NCI-H1436 treated with DMSO at 0.1 percent for 48 hours (cell line): ENCODE measurements at places on chromosomes 12 and 14.

DNA sequence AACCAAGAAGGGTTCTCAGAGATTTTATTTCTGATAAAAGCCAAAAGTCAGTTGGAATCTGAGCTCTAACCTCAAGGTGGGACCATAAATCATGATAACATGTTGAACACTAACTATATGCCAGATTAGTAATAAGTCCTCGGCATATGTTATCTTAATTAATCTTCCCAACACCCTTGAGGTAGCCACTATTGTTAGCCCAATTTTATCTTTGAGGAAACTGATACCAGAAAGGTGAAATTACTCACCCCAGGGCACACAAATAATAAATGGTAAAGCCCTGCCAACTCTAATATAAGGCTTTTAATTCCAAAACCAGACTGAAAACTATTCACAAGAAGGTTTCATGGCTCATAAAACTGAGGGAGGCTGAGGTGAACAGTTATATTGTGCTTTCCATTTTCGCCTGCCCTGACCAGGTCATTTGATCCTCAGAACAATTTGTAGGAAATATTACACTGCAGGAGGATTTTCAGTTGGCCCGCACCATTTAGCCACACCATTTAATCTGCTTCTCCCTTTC, 16.1 kb upstream of the NUAK1 start:
- no peak for DNase-seq

DNA sequence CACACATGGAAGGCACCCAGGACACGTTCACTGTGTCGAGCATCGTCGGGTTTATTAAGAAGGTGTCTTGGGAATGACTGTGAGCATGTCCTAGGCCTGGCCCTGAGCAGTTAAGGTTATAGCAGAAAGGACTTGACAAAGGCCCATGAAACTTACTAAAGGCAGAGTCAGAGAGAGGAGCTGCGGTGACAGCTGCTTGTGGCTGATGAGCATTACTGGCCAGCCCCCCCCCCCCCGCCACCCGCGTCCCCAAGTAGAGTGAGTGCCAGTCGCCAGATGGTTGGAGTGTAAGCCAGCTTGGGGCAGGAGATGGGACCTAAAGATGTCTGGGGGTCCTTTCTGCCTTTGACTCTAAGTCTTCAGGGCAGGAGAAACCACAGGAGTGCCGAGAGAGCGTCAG, 169.9 kb downstream of the TSPAN9 start:
- no peak for DNase-seq

DNA sequence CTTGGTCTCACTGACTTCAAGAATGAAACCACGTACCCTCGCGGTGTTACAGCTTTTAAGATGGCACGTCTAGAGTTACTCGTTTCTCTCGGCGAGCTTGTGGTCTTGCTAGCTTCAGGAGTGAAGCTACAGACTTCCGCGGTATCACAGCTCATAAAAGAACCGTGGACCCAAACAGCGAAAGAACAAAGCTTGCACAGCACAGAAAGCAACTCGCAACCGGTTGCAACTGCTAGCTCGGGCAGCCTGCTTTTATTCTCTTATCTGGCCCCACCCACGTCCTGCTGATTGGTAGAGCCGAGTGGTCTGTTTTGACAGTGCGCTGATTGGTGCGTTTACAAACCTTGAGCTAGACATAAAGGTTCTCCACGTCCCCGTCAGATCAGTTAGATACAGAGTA, 4.2 kb upstream of the CLEC4C start:
- no peak for DNase-seq

- DNase-seq, result no peak
Observed at GRCh38 chr12:76074701-76075336, 9.7 kb downstream of the NAP1L1 start.

- no peak for DNase-seq
Observed at GRCh38 chr12:122097584-122097926, 19.0 kb downstream of the MLXIP start.

DNA sequence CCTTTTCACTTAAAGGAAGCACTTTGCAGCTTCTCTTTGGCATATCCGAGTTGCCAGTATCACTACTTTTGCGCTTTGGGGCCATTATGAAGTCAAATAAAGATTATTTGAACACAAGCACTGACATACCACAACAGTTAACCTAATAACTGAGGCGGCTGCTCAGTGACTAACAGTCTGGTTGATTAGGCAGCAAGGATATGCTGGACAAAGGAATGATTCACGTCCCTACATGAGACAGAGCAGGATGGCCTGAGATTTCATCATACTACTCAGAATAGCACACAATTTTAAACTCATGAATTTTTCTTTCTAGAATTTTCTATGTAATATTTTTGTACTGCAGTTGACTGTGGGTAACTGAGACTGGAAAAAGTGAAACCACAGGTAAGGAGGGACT, 56.9 kb upstream of the E2F7 start:
- DNase-seq, result no peak

DNA sequence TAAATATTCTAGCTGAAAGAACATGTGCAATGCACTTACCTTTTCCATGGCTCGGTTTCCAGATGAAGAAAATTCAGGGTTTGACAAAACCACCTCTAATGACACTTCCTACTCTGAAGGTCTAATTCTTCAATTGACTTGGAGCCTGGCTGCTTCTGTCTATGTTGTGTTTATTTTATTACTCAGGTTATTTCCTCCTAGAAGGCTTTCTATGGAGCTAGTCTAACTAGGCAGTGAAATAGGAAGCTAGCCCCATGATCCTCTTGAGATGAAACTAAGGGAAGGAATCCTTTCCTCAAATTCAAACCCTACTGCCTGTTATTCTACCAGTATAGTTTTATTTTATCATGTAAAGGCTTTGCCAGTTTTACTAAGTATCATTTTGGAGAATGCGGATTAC, 20.9 kb upstream of the IFNG-AS1 start:
- no peak for DNase-seq

GRCh38 chr12:14959463-14959862, 1.9 kb downstream of the ARHGDIB start:
- no peak for DNase-seq

GRCh38 chr12:46985816-46986215, 93.6 kb upstream of the PCED1B start:
- no peak for DNase-seq

DNA sequence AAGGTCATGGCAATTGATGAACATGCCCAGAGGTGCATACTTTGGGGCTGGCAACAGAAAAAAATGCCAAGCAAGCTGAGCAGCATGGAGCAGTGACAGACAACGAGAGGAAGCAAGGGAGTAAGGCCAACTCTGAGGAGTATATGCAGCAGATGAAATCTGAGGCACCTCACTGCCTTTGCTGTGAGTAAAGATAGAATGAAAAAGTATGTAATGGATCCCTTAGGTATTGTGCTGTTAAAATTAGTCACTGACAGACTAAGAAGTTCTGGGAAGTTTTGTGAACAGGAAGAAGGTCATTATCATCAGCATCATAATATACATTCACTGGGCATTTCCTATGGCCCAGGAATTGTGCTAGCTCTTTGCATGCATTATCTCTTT, 269.9 kb downstream of the DUSP6 start:
- no peak for DNase-seq

- no peak for DNase-seq
Observed at GRCh38 chr14:22099942-22100763, 426.5 kb upstream of the OR4E1 start.

GRCh38 chr12:98955284-98955683, 310.2 kb downstream of the APAF1 start:
- no peak for DNase-seq

GRCh38 chr12:107533218-107533617, 152.4 kb upstream of the PWP1 start:
- no peak for DNase-seq

DNA sequence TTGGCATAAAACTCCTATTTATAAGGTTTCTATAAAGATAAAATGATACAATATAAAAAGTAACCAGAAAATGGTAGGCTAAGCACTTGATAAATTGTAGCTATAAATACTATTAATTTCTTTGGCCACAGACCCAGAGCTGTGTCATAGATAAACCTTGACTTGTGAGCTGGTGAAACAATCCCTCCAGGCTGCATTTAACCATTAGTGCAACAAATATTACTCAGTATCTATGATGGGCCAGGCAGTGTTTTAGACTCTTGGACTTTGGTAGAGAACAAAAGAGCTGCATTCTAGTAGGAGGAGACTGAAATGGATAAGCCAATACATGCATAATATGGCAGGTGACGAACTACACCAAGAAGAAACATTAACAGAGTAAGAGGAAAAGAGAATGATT, 178.1 kb downstream of the BTG1 start:
- DNase-seq, result no peak

GRCh38 chr14:90551070-90551704, 154.4 kb downstream of the CALM1 start:
- no peak for DNase-seq

- DNase-seq, result no peak
Observed at GRCh38 chr14:29042551-29042950, 276.0 kb downstream of the FOXG1 start.

DNA sequence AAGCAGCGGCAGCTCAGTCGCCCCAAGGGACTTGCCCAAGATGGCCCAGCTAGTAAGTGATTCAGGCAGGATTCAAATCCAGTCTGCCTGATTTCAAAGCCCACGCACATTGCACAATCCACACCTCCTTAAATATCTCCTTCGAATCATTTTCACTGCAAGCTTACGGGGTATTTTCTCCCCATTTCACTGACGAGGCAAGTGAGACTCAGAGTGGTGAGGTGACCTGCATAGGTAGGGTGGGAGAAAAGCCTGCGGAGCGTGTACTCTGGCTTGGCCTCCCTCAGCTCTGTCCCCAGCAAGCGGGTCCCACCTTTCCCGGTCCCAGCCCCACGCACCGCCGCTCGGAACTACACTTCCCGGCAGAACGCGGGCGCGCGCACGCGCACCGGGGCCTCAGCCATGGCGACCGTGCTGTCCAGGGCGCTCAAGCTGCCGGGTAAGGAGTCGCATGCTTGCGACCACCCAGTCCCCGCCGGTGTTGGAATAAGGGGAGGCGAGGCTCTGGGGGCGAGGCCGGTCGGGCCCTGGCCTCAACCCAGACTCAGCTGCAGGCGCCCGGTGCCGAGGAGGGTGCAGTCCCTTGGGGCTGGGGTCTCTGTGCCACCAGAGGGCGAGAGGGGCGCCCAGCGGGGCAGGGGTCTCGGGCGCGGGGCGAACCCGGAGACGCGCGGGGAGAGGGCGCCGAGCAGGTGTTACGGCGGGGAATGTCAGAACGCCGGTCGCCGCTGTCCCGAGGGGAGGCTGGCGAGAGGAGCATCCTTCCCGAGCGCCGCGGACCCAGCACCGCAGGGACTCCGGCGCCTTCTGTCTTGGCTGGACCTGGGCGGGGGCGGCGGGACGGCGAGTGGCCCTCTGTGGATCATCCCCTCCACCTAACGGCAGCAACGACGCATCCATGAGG, at the start of gene FAM234B:
FAM234B (plus strand) TSS at position 380 of the 904 bp plus-strand sequence; CDS start at position 403, 23 bp downstream.
- DNase-seq, result no peak

DNA sequence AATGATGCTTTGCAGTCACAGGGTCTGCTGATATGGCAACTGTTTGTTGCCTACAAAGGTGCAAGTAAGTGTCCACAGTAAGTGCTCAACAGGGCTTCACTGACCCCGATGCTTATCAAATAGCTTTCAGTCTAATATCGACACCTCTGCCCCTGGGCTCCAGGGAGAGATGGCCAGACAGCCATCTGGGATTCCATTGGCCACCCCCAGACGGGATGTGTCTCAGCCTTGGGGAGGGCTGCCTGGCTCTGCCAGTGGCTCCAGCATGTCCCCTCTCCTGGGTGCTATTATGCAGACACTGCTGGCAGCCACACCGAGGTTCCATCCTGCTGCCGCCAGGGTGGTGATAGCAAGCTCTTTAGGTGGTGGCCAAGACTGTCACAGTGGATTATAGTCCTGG, 57.4 kb downstream of the DGLUCY start:
- no peak for DNase-seq

DNA sequence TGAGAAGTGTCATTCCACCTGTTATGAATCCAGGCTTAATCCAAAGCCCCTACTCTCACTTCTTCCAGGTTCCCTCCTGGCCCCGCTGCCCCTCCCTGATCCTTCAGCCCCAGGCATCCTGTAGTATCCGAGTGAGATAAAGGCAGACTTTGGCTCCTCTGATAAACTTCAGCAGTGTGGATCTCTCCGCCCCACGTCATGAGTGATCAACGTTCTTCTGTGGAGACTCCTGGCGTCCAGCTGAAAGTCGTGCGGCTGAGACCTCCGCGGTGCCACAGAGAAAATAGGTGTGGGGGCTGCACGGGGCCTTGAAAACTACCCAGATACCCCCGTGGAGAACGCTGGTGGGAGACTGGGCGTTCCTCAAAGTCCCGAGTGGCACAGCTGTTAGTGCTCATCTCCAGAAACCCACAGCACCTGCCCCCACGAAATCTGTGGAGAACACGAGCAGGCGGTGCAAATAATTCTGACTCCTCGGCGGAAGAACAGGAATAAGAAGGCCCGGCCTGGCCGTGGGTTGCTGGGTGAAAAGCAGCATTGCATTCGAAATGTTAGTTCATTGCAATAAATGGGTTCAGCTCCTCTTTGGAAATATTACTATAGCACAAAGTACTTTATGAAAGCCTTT, 180.0 kb upstream of the RGS6 start:
- DNase-seq, result no peak

- DNase-seq, result no peak
Observed at GRCh38 chr12:90512518-90512917, 442.5 kb downstream of the CCER1 start.

DNA sequence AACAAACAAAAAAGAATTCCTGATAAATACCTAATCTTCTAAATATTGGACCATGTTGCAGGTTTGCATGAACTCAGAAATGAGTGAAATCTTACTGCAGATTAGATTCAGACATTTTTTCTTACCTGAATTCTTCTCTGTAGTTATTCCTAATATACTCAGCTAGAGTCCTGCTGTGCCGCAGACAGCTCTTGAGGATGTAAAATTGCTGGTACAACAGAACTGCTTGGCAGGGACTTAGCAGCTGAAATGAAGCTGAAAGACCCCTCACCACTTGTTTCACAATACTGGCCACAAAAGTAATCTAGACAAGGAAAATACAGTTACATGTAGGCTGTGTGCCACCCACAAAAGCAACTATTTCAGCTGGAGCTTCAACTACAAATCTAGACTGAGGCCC, 48.3 kb upstream of the KICS2 start:
- DNase-seq, result no peak

- DNase-seq, result no peak
Observed at GRCh38 chr14:48963231-48963790, 622.9 kb downstream of the RPS29 start.
